Esophagus squamous epithelium (tissue), 5 donors: ENCODE measurements at places on chromosomes 7 and 10. TPM values are rescaled to one million over a fixed set of nuclear protein-coding genes. Genes with fewer than 3 reads are reported as not detected.

ZNF365 gene
- 4.7 TPM for total RNA-seq

GRCh38 chr10:79239275-79239779 lies 107.9 kb upstream of the PPIF start:
- DNase-seq: no peak
- H3K4me3 ChIP-seq: no peak overlapping the region
- no peaks in the 10 kb centered on the region for H3K27me3 ChIP-seq
- peaks cover 7% of the 10 kb centered on the region for H3K36me3 ChIP-seq
- H3K4me1 ChIP-seq: peaks cover 59% of the 10 kb centered on the region

DNAJC30 gene
- total RNA-seq: 5.7 TPM

DNA sequence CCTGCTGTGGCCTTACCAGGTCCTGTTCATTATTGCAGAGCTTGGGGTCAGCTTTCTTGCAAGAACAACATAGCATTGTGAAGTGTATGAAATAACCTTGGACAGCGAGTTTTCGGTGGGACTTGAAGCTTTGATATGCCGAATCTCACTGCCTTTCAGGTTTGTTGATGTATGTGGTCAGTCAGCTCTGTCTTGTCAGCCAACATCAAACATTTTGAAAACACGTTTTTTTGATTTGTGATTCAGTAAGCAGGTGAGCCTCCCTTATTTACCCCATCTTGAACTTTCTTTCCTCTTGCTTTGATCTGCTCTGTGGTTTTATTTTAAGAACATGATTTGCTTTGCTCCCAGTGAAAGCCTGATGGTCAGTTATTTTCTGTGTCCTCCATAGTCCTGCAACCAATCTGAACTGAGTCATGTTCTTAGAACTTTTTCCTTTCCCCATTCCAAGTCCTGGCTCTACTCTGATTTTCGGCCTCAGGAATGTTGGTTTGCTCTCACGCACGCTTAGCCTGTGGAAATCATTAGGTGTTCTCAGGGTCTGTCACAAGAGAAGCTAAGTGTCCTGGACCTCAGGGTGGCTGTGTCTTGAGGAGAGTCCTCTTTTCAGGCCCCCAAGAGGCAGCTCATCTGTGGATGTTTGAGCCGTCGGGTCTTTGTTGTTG lies 8.7 kb downstream of the WBP1L start:
- no peaks in the 10 kb centered on the region for H3K36me3 ChIP-seq
- no peak for DNase-seq
- H3K27ac ChIP-seq: peak overlapping the region; percentile 85
- H3K4me3 ChIP-seq: no peak overlapping the region

DNA sequence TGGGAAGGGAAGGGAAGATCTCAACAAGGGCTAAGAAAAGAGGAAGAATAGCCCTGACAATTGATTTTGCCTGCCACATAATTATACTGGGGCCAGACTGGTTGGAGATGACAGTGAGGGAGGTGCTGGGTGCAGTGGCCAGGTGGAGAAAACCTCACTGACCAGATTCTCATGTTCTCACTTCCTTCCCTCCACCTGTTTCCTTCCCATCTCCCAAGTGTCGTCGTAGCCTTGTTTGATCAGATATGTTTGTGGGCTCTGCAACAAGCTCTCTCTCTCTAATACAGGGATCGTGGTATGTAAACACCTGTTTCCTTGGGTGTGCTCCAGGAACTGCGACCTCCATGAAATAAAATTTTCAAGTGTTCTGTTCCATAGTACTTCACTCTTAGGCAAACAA lies 60.2 kb downstream of the VCL start:
- no peak for DNase-seq
- no peaks in the 10 kb centered on the region for H3K27me3 ChIP-seq
- peaks cover 51% of the 10 kb centered on the region for H3K4me1 ChIP-seq
- H3K27ac ChIP-seq: peak overlapping the region; percentile 69

GRCh38 chr7:138602451-138602850 lies 98.7 kb downstream of the SVOPL start:
- H3K36me3 ChIP-seq: no peaks in the 10 kb centered on the region
- no peak overlapping the region for H3K27ac ChIP-seq
- no peaks in the 10 kb centered on the region for H3K4me1 ChIP-seq

- no peak overlapping the region for H3K4me3 ChIP-seq
- peaks cover 12% of the 10 kb centered on the region for H3K36me3 ChIP-seq
- no peak overlapping the region for H3K27ac ChIP-seq
- H3K27me3 ChIP-seq: no peaks in the 10 kb centered on the region
These were observed 42.7 kb downstream of the SPDYE5 start for GRCh38 chr7:75534727-75535307.

LRRC18 gene
- not detected for total RNA-seq

DNA sequence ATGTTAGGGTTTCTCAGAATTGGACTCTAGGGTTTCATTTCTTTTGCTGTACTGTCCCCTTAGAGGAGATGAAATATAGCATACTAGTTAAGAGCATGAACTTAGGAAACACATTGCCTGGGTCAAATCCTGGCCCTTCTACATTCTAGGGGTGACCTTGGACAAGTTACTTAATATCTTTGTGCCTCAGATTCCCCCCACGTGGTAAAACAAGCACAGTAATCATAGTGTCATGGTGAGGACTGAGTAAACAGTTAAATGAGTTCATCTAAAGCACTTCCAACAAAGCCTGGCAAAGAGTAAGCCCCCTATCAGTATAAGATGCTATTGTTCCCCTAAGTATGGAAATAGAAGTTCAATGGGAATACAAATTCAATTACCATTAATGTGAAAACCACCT lies 5.1 kb downstream of the DPY19L1 start:
- no peak for DNase-seq
- H3K27ac ChIP-seq: no peak overlapping the region
- no peak overlapping the region for H3K4me3 ChIP-seq

GRCh38 chr7:155299535-155300202 lies 2.0 kb downstream of the INSIG1 start:
- H3K4me1 ChIP-seq: peaks cover 16% of the 10 kb centered on the region
- H3K27me3 ChIP-seq: no peaks in the 10 kb centered on the region
- H3K27ac ChIP-seq: peak overlapping the region; percentile 88
- peak overlapping the region; percentile 96 for H3K4me3 ChIP-seq

- no peaks in the 10 kb centered on the region for H3K4me1 ChIP-seq
- no peak for DNase-seq
- no peak overlapping the region for H3K4me3 ChIP-seq
- H3K27me3 ChIP-seq: no peaks in the 10 kb centered on the region
- no peak overlapping the region for H3K27ac ChIP-seq
These were observed 16.8 kb downstream of the SMO start for GRCh38 chr7:129205126-129205818.

DNA sequence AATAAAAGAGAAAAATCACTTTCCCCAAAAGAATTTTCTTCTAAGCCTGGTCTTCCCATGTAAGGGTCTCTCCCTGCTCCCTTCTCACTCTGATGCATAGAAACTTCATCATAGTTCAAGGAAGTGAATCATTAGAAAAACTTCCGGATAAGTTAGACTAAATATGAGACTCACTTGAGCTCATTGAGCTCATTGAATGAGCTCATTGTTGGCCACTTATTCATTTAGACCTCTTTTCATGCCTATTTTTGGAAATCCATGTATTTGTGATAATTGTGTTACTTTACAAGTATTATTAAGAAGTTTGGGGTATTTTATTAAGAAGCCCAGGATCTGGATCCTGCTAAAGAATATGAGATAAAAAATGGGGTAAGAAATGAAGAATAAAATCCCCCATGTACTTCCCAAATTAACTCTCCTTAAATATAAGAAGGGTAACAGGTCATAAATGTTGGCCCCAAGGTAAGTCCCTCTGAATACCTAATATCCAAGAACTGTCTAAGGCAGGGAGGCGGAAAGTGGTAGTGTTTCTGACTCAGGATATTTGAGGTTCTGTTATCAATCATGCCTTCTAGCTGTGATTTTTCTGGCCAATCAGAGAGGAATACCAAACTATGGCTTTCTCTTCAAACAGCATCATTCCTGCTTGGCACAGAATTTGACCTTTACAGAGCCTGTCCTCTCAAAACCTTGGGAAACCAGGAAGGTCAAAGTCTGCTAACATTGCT lies 236.5 kb upstream of the PTN start:
- no peaks in the 10 kb centered on the region for H3K4me1 ChIP-seq
- DNase-seq: no peak
- no peak overlapping the region for H3K27ac ChIP-seq
- H3K36me3 ChIP-seq: no peaks in the 10 kb centered on the region
- no peaks in the 10 kb centered on the region for H3K27me3 ChIP-seq

DNA sequence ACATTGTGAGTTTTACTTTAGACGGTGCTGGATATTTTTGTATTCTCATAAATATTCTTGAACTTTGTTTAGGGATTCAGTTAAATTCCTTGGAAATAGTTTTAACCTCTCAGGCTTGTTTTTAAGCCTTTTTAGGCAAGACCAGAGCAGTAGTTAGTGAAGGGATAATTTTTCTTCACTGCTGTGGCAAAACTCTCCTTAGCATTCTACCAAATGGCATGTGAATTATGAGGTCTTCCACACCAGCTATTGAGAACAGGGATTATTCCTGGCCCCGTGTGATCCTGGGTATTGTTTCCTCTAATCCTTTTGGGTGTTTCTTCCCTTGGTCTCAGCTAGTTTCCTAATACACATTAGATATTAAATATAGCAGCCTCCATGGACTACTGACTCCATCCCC lies 46.2 kb downstream of the CCDC71L start:
- H3K36me3 ChIP-seq: no peaks in the 10 kb centered on the region
- no peak for DNase-seq
- no peak overlapping the region for H3K4me3 ChIP-seq

DNA sequence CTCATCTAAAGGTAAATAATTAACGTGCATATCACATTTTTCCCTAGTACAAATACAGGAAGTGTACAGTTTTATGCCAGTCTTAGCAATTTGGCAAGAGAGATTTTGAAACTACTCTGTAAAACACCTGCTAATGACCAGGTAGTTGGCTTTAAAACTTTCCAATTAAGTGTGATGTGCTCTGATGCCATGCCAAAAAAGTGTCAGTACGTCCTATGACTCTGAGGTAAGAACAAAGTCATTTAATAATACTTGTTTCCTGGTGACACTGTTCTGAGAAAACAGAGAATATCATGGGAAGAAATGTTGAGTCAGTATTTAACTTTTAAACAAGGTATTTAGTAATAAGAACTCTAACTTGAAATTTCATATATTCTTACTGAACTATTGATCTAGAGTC lies 9.6 kb downstream of the PDZD8 start:
- no peaks in the 10 kb centered on the region for H3K27me3 ChIP-seq
- H3K4me1 ChIP-seq: peaks cover 34% of the 10 kb centered on the region
- H3K27ac ChIP-seq: peak overlapping the region; percentile 11
- no peaks in the 10 kb centered on the region for H3K36me3 ChIP-seq
- H3K4me3 ChIP-seq: no peak overlapping the region
- DNase-seq: no peak

DNA sequence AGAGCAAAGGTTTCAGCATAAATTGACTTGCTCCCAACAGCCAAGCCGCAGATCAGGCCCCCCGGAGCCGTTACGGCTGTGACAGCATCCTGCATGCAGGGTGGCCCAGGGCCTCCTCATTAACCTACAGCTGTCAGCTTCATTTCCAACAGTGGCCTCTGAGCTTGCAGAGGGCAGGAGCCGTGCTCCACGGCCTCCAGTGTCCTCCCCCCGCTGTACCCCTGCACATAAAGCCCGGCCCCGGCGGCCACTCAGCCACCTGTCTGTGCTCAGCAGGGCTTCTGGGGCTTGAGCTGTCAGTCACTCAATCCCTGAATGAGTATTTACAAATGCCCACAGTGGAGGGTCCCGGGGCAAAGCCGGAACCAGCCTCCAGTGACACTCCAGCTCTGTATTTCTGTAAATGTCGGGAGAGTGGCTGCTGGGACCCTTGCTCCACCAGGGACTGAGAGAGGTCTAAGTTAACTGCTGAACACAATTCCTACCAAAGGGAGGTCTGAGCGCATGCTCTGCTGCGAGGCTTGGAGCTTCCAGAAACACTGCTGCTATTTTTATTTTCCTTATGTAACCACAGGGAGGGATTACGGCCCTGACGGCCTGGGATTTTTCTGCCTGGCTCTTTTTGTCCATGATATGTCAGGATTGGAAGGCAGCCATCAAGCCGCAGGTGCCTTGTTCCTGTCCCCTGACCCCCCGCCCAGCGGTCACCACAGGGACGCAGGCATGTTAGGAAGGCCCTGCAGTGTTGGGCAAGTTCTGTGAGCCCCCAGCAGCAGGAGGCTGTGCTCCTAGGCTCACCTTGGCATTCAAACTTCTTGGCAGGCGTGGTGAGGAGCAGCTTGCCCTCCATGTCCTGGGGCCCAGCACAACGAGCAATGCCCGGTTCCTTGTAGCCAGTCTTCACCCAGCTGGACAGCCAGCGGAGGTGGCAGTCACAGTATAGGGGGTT lies 165.0 kb downstream of the SLIT1 start:
- no peak for DNase-seq
- no peaks in the 10 kb centered on the region for H3K27me3 ChIP-seq
- no peak overlapping the region for H3K27ac ChIP-seq
- H3K4me3 ChIP-seq: no peak overlapping the region

ABCB1 gene
- 4.1 TPM for total RNA-seq

- peak overlapping the region; percentile 63 for H3K27ac ChIP-seq
- H3K4me1 ChIP-seq: peaks cover 12% of the 10 kb centered on the region
- no peaks in the 10 kb centered on the region for H3K36me3 ChIP-seq
- no peak overlapping the region for H3K4me3 ChIP-seq
These were observed 8.8 kb upstream of the INTS1 start for GRCh38 chr7:1512781-1513656.

PTN gene
- total RNA-seq: 22.4 TPM
